GM19239 (cell line): ENCODE measurements at places on chromosomes 6 and 20.

GRCh38 chr20:39468703-39469102, 506.6 kb downstream of the DHX35 start:
- no peak for DNase-seq

DNA sequence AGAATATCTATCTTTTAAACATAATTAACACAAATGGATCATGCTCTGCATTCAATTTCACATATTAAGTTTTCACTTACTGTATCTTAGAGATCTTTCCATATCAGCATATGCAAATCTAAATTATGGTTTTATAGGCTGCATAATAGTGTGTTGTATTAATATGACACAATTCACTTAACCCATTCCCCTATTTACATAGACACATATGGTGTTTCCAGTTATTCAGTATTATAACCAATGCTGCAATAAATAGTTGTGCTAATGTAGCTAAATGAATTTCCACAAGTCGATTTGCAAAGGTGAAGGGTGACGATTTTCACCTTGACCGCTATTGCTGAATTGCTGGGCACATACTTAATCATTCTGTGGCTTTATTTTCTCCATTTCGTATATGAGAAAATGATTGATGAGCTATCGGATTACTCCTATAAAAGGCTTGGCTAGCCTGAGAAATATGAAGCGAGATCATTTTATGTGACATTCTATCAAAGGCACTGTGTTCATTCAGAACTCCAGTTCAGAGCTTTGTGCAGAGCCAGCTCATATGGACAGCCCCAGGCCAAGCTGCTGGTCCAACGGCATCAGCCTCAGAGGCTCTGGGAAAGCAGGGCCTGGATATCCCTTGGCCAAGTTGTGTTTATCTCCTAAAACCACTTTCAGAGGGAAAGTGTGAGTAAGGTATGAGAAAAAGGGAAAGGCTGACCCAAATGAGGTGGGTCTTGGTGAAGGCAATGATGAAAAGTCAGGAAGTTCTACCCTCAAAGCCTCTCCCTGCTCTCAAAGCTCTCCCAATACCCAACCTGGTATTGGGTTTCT, 50.8 kb downstream of the GFOD1 start:
- no peak for DNase-seq

DNA sequence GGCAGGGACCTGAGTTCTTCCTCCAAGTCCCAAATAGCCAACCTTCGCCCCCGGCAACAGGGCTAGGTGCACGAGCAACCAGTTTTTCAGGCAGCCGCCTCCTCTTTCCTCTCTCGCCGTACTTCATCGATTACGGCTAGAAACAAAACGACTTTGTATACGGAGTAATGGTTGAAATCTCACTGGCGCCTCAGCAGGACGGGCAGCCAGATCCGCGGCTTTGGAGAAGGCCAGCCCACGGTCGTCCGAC, 333 bp upstream of the SMIM13 start:
- no peak for DNase-seq

DNA sequence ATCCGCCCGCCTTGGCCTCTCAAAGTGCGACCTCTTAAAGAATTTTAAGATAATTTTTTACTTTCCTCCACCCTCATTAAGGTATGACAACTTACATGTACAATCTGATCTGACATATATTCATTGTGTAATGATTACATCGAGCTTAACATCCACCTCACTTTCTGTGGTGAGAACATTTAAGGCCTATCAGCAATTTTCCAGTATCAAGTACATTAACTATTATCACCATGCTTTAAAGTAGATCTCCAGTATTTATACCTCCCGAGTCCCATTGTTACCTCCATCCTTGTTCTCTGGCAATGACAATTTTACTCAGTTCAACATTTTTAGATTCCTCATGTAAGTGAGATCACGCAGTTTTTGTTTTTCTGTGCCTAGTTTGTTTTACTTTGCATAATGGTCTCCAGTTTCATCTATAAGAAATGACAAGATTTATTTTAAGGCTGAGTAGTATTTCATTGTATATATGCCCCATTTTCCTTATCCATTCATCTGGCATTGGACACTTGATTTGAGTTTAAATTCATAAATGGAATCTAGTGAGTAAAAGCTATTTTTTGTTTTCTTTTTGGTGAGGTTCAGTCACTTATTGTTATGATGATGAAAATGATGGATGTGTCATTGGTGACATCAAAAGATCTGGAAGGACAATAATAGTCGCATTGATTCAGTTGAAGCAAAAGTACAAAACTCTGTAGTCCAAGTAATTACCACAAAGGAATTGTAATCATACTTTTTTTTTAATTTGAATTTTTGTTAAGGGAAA, 87.0 kb downstream of the OR2B2 start:
- no peak for DNase-seq

- DNase-seq = peak; percentile 16
Measured at GRCh38 chr20:19317237-19318069, 105.0 kb downstream of the SLC24A3 start.

GRCh38 chr20:35334311-35335101, 42.3 kb upstream of the FAM83C start:
- DNase-seq = no peak

GRCh38 chr6:154234019-154234772, 122.4 kb downstream of the IPCEF1 start:
- DNase-seq = no peak

DNA sequence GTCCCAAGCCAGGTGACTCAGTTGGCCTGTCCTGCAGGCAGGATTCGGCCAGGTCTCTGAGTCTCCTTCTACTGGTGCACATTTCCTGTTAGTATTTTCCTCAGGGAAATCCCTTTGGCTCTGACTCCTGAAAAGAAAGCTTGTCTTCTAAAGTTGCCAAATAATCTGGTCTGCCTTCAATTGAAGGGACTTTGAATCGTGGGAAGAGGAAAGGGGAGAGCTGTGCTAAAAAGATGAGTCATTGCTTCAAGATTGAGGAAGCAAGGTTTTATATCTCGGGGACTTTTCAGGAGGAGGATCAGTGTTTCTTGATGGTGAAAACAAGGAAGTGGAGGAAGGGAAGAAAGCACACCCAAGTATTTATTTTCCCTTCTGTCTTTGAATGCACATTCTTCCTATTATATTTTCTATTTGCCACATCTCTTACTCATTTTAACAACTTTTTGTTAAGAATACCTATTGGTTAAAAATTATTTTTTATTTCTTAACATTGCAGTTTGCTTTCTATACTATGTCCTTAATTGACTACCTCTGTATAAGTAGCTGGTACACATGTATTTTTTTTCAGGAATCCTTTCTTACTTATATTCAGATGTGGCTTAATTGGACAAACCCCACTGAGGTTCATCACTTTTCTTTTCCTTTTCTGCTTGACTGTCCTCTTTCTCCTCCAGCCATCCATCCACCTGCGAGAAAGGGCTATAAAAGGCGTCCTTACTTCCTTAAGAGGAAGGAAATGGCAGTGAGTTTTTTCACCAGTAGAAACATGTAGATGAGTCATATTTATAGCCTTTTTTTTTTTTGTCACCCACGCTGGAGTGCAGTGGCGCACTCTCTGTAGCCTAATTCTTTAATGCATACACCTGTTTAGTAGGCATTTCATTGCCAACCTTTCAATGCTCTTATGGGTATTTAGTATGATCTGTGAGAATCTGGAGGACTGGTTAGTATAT, 15.0 kb upstream of the IFNGR1 start:
- no peak for DNase-seq

DNA sequence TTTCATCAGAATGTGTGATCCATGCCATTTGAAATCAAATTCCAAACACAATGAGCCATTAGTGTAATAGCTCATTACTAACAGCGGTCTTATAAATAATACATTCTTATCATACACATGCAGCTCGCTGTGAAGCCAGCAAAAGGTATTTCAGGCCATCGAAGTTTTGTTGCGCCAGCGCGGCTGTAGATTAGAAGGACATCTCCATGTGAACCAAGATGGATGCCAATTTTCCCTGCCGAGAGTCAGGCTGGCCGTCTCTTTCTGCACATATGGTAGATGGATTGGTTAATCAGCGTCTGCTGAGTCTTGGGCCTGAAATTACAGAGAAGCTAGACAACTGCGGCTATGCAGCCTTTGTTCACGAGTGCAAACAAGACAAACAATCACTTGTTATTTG, 44.1 kb downstream of the CFAP61 start:
- no peak for DNase-seq

DNA sequence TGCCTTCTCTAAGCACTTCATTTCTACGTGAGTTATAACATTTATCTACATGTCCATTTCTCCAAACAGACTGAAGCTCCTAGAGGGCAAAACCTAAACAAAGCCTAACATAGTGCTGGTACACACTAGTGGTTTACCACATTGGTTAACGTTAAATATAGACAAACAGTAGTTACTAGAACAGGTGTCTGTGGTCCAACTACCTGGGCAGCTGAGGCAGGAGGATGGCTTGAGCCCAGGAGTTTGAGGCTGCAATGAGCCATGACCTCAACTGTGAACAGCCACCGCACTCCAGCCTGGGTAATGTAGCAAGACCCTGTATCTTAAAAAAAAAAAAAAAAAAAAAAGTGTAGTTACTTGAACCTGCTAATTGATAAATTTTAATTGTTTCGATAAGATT, 26.5 kb downstream of the PTPRK start:
- no peak for DNase-seq

GRCh38 chr6:7939184-7939863, 28.7 kb upstream of the TXNDC5 start:
- no peak for DNase-seq

DNA sequence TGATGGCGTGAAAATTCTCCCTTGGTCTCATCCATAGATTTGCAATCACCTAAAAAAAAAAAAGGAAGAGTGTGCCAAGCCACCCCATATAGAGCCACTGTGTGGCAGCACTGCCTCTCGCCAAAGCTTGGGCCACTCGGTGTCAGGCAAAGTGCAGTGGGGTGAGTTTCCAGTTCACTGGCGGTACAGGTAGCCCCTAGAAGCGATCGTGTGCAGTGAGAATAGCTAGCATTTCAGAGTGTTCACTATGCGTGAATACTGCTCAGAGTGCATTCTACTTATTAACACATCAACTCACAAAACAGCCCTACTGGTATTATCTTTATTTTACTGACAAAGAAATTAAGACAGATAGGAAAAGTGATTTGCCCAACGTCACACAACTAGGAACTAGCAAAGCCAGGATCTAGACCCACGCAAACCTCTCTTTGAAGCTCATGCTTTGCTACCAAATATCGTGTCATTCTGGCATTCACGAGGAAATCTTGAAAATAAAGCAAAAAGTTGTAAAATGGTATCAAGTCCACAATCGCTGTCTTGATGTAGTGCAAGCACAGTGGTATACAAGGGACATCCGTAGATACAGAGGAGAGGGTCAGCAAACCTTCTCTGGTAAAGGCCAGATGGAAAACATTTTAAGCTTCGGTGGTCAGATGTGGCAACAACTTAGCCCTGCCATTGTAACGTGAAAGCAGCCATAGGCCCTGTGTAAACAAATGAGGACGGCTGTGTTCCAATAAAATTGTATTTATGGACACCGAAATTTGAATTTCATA, 10.4 kb upstream of the GCNT2 start:
- peak; percentile 55 for DNase-seq

- no peak for DNase-seq
Measured at GRCh38 chr6:18501663-18502013, 114.5 kb downstream of the RNF144B start.

- DNase-seq = no peak
Measured at GRCh38 chr20:45822857-45823256, 4.3 kb downstream of the TNNC2 start.

GRCh38 chr6:111874025-111874415, 768 bp upstream of the FYN start:
- no peak for DNase-seq

- DNase-seq = no peak
Measured at GRCh38 chr20:40522405-40522804, 166.6 kb downstream of the MAFB start.

DNA sequence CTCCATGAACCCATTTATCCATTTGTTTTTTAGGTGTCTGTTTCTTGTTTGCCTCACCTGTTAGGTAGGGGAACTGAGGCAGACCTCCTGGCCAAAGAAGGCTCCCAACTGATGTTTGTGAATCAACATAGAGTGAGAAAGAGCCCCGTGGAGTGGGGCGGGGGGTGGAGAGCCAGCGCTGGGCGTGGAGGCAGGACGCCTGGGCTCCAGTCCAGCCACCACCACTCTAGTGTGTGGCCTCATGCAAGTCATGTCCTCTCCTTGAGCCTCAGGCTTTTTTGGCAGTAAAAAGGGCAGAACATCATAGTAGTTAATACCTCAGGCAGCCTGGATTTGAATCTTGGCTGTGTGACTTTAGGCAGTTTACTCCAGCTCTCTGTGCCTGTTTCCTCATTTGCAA, 42.2 kb upstream of the SCRT2 start:
- no peak for DNase-seq

- DNase-seq = no peak
Measured at GRCh38 chr6:163751032-163751525, 336.6 kb downstream of the QKI start.

GRCh38 chr6:81690073-81690472, 62.4 kb downstream of the TENT5A start:
- no peak for DNase-seq

DNA sequence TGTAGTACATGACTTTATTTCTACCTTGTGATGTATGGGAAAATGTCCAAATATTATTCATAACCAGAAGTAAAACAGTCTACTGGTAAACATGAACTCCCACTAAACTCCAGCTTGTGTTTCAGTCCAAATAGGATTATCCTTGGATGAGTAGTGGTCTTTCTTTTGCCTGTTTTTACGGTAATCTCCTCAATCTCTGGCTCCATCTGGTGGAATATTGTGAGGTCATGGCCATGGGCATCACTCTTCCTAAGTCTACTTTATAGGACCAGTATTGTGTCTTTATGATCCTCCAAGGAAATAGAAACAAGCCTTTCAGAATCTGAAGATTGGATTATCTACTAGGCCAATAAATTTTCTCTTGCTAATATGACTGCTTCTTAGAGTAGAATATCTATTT, 505.0 kb downstream of the BMP2 start:
- no peak for DNase-seq

DNA sequence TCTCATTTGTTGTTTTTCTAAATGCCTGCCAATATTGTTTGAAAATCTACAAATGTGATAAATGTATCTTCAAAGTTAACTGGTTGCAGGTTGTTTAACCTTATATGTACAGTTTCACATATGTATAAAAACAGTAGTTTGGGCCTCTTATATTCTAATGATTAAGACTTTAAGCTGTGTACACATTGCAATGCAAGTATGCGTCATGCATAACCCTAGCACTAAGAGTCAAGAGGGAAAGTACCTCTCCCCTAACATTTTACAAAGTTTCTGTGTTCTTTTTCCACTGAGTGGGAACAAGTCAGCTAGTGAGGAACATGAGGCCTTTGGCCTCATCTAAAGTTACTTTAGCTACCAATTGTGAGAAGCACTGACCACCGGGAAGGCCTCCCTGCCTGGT, 25.7 kb upstream of the MICB start:
- DNase-seq = no peak
